ENCODE measurements at places on chromosomes 5 and 9.

- no peak for DNase-seq
Observed at GRCh38 chr5:140258016-140258415, 44.9 kb downstream of the PFDN1 start.

DNA sequence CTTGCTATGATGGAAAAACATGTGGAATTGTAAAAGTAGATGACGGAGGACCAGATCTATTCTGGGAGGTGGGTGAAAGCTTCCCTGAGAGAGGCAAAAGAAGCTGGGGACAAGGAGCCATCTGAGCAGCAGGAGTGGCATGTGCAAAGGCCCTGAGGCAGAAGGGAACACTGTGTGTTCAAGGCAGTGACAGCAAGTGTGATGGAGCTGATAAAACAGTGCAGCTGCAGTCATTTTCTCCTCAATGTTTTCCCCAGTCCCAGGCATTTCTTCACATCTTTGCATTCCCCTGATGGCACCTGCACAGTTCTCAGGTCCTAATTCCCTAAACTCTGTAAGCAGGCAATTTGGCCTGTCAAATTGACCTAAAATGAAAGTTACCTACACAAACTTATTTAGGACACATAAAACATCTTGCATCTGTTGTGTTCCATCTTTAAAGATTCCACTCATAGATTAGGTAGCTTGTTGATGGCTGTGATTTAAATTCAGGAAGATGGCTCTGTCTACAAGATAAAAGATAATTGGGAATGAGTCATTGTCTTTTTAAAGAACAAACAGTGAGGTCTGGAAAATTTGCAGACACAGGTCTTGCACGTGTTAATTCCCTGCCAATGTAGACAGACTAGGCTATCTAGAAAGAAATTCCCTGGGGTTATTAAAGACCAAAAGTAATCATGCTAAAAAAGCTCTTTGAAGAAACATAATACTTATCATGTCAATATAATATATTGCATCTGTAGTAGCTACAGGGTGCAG is 289.6 kb upstream of the SGCD start:
- no peak for DNase-seq

DNA sequence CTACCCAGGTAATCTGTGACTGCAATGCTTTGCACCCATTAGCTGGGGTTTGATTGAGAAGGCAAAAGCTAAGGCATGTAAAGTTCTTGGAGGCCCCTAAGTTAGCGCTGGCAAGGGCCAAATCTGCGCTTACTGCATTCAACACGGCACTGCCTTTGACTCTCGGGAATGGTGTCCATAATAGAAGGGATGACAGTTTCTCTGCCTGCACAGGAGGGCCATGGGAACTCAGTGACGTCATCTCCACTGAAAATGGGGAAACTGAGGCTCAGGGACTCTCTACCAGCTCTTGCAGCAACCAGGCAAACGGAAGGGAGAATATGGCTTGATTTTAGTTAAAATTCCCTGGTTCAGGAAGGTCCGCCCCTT is 487 bp downstream of the SPATA24 start:
- DNase-seq = no peak

DNA sequence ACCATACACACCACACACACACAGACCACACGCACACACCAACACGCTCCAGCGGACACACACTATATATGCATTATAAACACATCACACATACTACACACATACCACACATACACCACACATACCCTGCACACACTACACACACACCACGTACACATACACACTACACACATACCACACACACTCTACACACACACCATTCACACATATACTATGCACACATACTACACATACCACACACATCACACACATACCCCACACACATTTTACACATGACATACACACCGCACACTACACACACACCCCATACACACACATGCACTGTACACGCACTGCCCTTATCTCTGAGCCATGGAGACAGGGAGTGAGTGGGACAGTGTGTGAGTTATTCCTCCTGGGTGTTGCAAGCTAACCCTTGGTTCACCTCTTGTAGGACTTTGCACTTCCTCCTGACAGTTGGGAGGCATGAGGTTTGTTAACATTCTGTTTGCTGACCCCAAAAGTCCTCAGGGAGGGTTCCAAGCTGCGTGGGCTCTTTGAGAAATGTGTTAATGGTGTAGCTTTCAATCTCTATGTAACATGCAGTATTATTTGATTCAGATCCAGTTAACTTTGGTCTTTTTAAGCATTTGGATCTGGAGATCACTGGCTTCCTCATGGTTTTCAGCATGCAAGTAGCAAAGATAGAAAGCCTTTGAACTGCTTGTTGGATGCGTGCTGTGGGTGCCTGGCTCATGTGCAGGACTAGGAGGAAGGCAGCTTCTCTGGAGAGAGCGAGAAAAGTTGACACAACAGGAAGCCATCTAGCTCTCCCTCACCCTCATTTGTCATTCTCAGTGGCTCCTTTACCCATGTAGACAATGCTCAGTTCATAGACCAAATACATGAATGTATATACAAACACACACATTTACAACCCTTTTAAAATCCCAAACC is 13.7 kb downstream of the IL31RA start:
- no peak for DNase-seq

GRCh38 chr5:136202469-136203205 is 9.7 kb upstream of the SMIM32 start:
- DNase-seq = no peak

GRCh38 chr5:142307146-142307890 is 17.5 kb downstream of the SPRY4 start:
- no peak for DNase-seq

DNA sequence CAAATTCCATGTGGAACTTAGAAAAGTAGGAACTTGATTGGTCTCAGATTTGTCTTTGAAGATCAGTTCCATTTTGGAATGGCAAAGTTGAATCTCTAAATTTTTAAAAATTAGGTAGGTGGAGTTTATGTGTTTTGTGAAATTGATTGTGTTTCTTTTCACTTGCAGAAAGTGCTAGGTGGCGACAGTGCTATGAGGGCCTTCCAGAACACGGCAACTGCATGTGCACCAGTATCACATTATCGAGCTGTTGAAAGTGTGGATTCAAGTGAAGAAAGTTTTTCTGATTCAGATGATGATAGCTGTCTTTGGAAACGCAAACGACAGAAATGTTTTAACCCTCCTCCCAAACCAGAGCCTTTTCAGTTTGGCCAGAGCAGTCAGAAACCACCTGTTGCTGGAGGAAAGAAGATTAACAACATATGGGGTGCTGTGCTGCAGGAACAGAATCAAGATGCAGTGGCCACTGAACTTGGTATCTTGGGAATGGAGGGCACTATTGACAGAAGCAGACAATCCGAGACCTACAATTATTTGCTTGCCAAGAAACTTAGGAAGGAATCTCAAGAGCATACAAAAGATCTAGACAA is 2.8 kb downstream of the PHAX start:
- no peak for DNase-seq

DNA sequence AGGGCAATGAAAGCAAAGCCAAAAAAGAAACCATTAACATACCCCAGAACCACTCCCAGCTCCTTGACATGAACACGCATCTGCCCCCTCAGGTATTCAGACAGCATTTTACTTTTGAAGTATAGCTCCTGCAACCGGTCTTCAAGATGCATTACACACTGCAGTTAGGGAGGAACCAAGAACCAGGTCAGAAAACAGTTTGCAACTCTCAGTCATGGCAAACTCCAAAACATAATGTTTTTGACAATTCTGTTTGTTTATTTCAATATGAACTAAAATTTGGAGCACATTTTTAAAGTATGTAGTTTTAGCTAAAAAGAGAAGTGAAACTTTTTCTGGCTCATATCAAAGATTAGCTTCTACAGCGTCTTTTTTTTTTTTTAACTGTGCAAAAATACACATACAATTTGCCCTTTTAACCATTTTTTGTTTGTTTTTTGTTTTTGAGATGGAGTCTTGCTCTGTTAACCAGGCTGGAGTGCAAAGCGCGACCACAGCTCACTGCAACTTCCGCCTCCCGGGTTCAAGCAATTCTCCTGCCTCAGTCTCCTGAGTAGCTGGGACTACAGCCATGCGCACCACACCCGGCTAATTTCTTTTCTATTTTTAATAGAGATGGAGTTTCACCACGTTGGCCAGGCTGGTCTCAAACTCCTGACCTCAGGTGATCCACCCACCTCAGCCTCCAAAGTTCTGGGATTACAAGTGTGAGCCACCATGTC is 12.2 kb upstream of the RAPGEF6 start:
- no peak for DNase-seq

DNA sequence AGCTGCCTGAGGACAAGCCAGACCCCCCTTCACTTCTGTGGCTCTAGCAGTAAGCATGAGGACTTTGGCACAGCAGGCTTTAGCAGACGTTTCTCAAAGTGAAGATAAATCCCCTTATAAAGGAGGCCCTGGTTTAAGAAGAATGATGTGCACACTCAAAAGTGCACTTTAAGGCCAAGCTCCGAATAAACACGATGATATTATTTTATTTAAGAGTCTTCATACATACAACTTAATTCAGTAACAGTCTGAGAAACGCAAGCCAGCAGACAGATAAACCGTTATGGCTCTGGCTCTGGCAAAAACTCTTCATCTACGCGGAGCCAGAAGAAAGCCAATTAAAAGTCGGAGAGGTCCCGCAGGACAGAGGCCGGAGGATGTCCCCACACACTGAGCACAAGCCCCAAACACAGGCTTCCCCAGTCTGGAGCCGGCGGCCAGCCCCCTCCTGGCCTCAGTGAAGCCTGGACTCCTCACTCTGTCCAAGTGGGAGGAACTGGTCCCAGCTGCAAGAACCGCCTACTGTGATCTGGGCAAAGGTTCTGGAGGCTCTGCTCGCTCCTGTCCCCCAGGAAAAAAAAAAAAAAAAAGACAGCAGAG is 44.6 kb downstream of the ADAMTS2 start:
- DNase-seq = no peak

DNA sequence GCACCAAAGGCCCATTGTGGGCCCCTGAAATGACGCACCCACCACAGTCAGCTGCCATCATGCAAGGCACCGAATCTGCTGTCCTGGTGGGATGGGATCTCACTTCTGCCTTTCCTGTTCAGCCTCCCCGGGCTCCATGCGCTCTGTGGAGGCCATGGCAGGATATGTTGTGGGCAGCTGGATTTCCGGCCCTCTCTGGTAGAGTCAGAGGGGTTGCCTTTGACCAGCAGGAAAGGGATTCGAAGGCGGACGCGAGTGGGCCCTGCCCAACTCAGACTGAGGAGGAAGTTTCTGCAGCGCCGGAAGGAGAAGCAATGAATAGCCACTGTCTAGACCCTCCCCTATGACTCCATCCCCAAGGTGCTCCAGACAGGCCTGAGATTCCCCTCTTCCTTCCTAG is 35.5 kb downstream of the GADD45G start:
- DNase-seq = no peak

- no peak for DNase-seq
Observed at GRCh38 chr9:78695519-78695918, 398.6 kb downstream of the PSAT1 start.

- no peak for DNase-seq
Observed at GRCh38 chr5:16615741-16616535, 859 bp downstream of the RETREG1 start.

- DNase-seq = no peak
Observed at GRCh38 chr5:170449232-170449631, 54.6 kb upstream of the KCNIP1 start.

GRCh38 chr9:130895481-130896232 is 955 bp downstream of the QRFP start:
- no peak for DNase-seq

GRCh38 chr5:38789134-38789533 is 56.7 kb upstream of the OSMR start:
- no peak for DNase-seq

DNA sequence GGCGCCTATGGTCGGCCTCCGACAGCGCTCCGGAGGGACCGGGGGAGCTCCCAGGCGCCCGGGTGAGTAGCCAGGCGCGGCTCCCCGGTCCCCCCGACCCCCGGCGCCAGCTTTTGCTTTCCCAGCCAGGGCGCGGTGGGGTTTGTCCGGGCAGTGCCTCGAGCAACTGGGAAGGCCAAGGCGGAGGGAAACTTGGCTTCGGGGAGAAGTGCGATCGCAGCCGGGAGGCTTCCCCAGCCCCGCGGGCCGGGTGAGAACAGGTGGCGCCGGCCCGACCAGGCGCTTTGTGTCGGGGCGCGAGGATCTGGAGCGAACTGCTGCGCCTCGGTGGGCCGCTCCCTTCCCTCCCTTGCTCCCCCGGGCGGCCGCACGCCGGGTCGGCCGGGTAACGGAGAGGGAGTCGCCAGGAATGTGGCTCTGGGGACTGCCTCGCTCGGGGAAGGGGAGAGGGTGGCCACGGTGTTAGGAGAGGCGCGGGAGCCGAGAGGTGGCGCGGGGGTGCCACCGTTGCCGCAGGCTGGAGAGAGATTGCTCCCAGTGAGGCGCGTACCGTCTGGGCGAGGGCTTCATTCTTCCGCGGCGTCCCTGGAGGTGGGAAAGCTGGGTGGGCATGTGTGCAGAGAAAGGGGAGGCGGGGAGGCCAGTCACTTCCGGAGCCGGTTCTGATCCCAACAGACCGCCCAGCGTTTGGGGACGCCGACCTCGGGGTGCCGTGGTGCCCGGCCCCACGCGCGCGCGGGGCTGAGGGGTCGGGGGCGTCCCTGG is 561 bp downstream of the DAPK1 start:
- DNase-seq = no peak

DNA sequence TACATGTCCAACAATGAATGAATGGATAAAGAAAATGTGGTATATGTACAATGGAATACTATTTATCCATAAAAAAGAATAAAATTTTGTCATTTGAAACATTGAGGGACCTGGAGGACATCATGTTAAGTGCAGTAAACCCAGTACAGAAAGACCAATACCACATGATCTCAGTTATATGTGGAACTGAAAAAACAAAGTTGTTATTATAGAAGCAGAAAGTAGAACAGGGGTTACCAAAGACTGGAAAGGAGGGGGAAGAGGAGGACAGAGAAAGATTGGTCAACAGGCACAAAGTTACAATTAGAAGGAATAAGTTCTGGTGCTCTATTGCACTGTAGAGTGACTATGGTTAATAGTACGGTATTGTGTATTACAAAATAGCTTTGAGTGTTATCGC is 233.8 kb downstream of the SEMA6A start:
- DNase-seq = no peak

DNA sequence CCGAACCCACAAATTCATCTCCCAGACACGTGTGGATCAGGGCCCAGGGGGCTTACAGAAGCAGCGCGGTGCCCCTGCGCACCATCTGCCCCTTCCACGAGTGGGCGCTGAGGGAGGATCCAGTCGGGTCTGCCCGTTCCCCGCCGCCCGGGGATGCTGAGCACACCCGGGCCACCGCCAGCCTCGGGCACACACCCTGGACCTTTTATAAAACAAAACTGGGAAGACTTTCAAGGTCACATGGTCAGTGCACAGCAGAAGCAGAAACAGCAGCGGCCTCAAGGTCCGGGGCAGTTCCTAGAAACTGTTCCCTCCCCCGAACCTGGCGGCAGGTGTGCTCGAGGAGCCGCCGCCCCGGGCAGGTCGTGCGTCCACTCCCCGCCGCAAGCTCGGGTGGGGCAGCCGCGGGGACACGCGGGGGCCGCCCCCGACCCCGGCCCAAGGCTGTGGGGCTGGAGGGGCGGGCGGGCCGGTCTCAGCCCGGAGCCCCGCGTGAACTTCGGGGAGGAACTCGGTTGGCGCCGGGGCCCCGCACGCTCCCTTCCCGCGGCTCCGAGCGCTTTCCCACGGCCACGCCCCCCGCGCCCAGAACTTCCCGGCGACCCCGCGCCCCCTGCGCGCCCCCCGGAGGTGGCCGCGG is 633 bp upstream of the PPP1R26 start:
- peak; percentile 30 for DNase-seq

GRCh38 chr9:105053209-105053652 is 125.3 kb upstream of the ABCA1 start:
- no peak for DNase-seq

GRCh38 chr5:35487233-35488025 is 130.2 kb upstream of the SPEF2 start:
- DNase-seq = no peak

- DNase-seq = no peak
Observed at GRCh38 chr9:8437876-8438275, 638.3 kb upstream of the DMAC1 start.

- no peak for DNase-seq
Observed at GRCh38 chr5:67085616-67086015, 111.0 kb downstream of the CD180 start.
